Fibroblast of skin of right biceps (primary cell): ENCODE measurements at places on chromosomes 12 and 14.

- no peak for DNase-seq
These were observed 133.7 kb downstream of the MDGA2 start for GRCh38 chr14:47541662-47542061.

- no peak for DNase-seq
These were observed 173.2 kb upstream of the MYL2 start for GRCh38 chr12:111093428-111094142.

- peak; percentile 55 for DNase-seq
These were observed 22.7 kb upstream of the ANKRD9 start for GRCh38 chr14:102532204-102532658.

DNA sequence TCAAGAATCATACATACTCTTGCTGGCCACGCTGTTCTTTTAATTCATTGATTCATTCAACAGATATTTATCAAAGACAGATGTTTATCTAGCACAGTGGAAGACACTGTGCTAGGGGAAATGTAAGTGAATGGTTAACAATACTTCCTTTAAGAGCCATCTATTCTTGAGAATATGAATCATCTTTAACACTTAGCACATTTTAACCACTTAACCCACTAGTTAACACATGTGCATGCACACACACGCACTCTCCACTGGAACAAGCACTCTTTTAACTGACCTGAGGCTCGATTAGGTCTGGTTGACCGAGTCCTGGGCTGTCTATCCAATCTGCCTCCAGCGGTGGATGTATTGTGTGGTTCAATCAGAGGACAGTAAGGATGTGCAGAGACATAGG lies 34.6 kb downstream of the LMNTD1 start:
- peak; percentile 85 for DNase-seq

- peak; percentile 28 for DNase-seq
These were observed 438.4 kb upstream of the DCN start for GRCh38 chr12:91620992-91621391.

GRCh38 chr12:9685915-9686314 lies 16.4 kb downstream of the CLEC2D start:
- DNase-seq, result no peak

DNA sequence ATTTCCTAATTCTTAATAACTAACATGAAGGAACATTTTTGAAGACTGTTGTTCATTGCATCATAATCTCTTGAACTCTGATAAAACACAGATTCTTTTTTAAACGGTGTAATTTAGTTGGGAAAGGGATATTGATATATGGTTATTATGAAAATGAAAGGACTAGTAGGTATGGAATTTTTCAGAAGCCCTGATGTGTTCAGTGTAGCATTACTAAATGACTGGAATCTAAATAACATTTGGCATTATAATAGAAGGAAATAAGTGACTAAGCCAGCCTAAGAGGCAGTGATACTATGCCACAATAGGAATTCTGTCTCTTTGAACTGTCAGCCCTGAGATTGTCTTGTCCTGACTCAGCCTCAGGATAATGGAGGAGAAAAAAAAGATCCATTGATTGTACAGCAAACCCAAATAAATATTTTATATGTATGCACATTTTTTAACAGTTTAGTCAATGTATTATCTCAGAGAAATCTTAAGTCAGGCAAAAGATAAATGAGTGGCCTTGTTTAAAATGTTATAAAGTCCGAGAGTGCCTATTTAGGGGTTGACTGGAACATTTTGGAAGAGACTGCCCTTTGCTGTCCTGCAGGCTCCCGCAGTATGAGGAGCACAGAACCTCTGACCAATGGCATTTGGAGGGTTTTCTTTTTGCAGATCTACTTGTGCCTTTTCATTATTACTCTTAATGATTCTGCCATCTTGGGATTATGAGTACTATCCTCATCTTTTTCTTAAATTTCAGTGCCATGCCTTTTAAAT lies 271.2 kb downstream of the EGLN3 start:
- DNase-seq, result peak; percentile 92

DNA sequence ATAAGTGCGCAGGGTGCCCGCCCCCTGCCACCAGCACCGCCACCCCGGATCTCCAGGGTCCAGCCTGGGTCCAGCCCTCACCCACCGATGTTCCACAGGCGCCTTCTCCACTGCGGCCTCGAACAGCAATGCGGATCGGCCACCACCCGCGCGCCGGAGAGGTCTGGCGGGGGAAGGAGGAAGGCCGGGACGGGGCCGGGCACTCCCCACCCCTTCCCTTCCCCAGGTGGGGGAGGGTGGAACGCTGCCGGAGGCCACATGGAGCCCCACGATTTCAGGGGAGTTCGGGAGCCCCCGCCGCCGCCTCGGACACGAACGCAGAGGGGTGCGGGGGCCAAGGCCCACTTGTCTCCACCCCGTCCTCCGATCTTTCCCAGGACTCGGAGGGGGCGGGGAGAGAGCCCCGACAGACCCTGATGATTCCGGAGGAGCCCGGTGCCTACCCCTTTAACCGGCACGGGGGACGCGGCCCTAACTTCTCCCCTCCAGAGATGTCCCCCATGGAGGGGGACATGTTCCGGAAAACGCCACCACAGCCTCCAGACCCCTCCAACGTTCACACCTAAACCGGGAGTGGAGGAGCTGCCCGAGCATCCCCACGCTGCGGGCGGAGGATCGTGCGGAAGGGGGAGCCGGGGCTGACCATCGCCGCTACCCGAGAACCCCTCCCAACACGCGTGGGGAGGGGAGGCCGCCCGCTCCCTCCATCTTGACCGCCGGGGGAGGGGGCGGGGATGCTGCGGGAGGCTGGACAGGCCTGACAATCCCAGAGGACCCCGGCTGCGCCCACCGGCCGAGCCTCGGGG lies 1.1 kb downstream of the ATXN2 start:
- peak; percentile 36 for DNase-seq

- DNase-seq, result peak; percentile 96
These were observed 221.9 kb downstream of the PELI2 start for GRCh38 chr14:56339855-56340701.

DNA sequence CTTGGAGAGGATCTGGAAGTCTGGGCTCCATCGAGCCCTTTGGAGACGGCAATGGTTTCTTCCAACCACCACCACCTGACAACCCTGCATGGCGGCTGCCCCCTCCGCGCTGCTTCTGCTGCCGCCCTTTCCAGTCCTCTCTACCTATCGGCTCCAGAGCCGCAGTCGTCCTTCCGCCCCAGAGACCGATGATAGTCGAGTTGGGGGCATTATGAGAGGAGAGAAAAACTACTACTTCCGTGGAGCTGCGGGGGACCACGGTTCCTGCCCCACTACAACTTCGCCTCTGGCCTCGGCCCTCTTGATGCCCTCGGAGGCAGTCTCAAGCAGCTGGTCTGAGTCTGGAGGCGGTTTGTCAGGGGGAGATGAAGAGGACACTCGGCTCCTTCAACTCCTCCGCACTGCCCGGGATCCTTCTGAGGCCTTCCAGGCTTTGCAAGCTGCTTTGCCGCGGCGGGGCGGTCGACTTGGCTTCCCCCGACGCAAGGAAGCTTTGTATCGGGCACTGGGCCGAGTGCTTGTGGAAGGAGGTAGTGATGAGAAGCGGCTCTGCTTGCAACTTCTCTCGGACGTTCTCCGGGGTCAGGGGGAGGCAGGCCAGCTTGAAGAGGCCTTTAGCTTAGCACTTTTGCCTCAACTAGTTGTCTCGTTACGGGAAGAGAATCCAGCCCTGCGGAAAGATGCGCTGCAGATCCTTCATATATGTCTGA lies 499 bp downstream of the TOGARAM1 start:
- DNase-seq, result peak; percentile 34

DNA sequence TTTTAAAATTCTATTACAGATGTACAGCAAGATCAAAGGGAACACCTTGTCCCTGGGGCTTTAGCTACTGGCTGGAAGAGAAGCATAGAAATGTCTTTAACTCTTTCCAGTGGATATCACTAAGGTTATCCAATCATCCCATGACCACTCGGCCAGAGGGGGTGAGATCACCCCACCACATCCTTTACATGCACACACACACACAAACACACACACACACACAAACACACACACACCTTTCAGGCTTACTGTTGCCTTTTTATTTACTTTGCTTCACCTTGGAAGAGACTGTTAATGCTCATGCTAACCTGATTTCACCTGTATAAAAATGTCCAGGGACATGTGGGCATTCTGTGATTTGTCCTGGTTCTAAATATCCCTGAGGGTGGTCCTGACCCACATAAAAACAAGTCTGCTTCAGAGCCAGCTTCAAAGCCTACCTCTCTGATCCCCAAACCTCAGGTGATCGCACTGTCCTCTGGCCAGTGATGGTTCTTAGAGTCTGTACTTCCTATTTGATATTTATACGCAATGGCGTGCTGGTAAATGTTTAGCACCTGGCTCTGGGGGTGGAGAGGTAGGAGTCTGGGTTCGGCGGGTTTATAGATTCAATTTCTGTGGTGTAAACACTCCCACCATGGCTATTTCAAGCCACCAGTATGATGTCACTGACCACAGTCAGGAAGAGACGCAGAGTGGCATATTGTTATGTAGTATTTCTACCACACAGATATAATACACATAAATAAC lies 166.1 kb upstream of the EEA1 start:
- no peak for DNase-seq

- DNase-seq, result peak; percentile 59
These were observed 72.4 kb downstream of the TTC9 start for GRCh38 chr14:70714055-70714550.

DNA sequence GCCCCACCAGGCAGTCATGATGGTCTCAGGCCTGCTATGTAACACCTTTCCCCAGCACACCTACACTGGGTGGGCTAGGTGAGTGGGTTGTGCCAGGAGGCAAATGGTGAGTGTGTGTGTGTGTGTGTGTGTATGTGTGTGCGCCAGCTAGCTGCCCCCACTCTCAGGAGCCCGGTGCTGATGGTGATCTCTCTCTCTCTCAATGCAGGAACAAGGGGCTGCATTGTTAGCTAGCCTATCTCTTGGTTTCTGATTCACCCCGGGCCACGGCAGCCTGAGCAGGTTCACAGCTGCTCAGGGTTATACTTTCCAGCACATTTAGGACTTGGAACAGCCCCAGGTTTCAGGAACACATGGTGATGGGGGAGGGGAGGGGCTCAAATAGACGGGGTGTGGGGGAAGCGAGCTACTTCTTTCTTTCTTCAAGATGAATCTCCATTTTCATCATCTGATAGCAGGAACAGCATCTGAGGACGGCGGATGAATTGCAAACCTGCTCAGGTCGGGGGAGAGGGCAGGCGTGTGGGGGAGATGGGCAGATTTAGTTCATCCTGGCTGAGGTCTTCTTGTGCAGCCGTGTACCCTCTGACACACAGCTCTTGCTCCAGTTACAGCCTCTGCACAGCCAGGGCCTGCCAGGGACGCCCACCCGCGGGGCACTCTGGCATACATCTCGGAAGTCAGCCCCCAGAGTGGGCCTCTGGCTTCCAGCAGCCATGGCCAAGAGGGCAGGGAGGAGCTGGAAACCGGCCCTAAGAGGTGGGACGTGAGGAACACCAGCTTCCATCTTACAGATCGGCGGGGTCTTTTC lies 137.6 kb downstream of the ZFP36L1 start:
- DNase-seq, result peak; percentile 34

GRCh38 chr12:110856542-110856941 lies 9.8 kb downstream of the CCDC63 start:
- DNase-seq, result no peak

- peak; percentile 47 for DNase-seq
These were observed 15.6 kb downstream of the SMUG1 start for GRCh38 chr12:54173066-54173726.

DNA sequence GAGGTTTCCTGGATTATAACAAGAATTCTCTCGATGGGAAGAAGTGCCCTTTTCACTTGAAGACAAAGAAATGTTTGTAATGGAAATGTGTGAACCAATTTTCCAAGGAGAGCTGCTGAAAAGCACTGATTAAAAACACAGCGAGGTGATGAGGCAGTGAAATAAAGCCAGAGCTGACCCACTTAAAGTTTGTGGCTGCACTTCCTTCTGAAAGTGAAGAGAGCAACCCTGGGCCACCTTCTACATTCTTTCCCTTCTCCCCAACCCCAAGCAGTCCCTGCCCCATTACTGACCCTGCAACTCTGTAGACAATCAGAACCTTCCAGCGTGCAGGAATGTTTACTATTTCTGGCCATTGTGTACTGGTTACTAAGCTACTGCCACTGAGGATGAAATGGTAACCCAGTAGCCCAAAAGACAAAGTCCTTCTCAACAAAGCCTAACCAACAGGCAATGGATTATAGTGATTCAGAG lies 173.9 kb downstream of the TTC7B start:
- peak; percentile 11 for DNase-seq

DNA sequence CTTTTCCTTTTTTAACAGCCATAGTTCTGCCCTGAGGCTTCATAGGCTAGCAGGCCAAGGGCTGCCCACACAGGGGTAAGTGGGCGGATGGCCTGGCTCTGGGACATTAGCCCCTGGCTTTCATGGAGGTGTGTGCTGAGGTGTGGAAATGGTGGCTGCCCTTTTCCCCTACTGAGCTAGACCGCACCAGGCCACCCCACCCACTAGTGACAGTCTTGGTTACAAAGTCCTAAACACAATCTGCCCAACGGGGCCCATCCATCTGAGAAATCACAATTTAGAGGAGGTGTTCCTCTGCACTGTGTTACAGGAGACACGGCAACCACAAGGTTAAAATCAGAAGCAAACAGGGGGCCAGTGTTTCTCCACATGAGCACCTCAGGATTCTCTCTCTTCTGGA lies 35.6 kb downstream of the APPL2 start:
- no peak for DNase-seq

- DNase-seq, result no peak
These were observed 108.5 kb upstream of the SOX5 start for GRCh38 chr12:24057920-24058476.

GRCh38 chr12:5630726-5631125 lies 198.8 kb downstream of the NTF3 start:
- DNase-seq, result no peak

DNA sequence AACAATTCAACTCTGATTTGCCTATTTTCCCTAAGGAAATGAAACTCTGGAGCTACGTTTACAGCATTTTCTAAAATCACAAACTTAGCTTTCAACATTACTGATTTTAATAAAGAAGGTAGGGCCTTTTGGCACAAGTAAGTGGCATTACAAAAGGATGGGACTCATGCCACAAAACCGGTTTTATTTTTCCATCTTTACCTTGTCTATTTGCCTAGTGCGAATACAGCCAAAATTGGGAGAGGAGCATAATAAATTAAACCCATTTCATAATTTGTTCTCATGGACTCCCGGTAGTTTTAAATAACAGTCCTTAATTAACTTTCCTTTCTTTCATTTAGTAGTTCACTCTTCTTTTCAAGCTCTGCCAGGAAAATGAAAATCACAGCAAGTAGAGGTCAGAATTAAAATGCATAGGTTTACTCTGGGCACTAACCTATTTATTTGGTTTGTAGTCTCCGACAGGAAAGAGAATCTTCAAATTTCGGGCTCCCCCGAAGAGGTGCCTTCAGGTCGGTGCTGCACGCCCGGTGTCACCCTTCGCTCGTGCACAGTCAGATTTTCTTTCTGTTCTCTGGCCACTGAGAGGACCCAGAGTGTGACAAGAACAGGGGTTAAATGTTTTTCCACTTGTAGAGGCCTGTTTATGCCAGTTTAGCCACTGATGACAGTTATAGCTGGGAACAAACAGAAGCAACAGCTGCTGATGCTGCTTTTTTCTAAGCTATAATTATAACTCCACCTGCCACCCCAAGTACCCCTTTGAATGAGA lies at the start of gene BEST3:
Gene BEST3 (minus strand): TSS at position 535 of the 772 bp plus-strand sequence. CDS start 1,505 bp downstream, outside the sequence.
- DNase-seq, result no peak
